ENCODE measurements at places on chromosomes 3 and 15.

DNA sequence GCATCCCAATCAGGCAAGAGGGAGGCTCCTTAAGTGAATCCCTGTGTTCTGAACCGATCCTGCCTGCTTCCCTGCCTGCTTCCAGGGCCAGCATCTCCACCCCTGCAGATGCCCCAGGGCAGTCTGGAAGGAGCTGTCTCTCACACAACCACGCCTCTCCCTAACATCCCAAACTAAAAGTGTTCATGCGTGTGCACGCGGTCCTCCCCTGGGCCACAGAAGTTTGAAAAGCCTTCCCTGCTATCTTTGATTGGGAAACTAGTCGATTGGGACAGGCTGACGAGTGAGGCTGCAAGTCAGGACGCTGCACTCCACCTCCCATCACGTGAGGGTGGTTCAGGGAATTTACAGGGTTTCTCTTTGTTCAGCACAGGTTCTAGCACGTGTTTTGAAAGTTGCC, 340.9 kb upstream of the ICE2 start:
- DNase-seq = no peak

- no peak for DNase-seq
These were observed 164.8 kb downstream of the ERC2 start for GRCh38 chr3:56303487-56303886.

DNA sequence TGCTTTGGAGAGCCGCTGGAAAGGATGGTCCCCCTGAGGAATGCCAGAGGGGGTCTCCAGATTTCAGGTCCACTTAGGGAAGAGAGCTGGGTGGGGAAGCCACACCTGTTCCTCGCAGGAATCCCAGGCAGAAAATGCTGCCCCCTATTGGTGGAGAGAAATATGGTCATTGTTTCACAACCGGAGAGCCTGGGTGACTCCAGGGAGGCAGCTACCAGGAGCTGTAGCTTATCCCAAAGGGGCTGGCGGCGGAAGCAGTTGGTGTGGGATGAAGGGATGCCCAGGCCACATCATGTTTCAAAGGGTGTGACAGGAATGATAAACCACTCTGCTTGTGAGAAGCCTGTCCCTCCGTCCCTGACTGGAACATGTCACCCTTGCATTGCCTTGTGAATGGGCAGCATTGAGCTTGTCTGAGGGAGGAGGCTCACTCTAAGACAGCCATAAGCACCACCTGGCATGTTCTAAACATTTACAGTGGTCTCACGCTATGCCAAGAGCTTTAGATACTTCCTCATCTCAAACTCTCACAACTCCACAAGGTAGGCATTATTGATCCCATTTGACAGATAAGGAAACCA, 34.5 kb downstream of the POMGNT2 start:
- no peak for DNase-seq

- no peak for DNase-seq
These were observed 25.2 kb upstream of the IQSEC1 start for GRCh38 chr3:13098192-13098988.

DNA sequence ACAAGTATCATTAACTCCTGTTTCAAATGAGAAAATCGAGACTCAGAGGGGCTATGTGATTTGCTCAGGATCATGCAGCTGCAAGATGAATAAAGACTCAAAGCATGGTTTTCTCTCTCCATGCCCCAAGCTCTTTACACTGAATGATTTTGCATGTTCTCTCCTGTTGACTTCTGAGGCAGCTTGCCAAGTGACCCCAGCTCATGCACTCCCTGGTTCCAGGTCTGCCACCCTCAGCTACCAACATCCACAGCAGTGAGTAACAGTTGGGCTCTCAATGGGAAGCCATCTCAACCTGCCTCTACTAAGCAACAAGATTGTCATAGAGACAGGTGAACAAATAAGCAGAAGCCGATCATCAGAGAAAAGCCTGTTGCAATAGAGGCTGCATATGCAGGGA, 116.9 kb upstream of the GADL1 start:
- DNase-seq = no peak

DNA sequence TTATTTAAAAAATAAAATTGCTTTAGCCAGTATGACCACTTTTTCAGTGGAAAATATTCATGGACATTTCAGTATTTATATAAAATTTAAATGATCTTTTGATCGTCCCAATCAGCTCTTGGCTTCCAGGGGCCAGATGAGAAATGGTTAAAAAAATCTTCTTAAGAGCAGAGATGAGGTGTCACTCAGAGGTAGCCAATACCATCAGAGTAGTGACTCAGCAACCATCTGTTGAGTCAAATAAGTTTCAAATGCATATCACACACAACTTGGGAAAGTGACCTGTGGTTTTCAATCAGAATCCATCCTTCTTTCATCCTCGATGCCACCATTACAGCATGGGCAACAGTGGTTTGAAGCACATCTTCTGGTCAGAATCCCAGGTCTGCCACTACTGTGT, 958.8 kb upstream of the NR2F2 start:
- DNase-seq = no peak

DNA sequence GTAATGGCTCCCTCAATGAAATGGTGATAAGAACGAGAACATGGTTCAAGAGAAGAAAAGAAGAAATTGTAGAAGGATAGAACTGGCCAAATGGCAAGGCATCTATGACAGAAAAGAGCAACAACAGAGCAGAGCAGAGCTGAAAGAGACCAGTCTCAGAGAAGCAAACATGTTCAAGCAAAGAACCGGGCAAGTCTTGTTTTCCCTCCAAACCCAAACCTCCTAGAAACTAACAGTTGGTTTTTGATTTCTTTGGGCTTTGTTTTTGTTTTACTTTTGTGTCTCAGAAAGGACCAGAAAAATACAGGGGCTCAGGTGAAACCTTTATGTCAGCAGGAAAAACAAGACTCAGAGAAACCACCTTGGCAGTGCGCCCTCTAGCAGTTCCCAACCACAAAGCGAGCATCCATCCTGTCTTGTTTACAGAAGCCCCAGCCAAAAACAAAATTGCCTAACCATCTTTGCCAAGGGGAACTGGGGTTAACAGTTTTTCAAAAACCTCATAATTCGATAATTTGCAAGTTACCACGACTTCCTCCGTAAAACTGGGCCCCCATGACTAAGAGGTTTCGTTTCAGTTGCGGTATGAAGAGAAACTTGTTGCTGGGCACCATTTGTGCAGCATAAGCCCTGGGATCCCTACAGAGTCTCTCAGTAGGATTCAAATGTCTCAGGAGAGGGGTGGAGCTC, 159.2 kb upstream of the SLC24A5 start:
- DNase-seq = no peak

DNA sequence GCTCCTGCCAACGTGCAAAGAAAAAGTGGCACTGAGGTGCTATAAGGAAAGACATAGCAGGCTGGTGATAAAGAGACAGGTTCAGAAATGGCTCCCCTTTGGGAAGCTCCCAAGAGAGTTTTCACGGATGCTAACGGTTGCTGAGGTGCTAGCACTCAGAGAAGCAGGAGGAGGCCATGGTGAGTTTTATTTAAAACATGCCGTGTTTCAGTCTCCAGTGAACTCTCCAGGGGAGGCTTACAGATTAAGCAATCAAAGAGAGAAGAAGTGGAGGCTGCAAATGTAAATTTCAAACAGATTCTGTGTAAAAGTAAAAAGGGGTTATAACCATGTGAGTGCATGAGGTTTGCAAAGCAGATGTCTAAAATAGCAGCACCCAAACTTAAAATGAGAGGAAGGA, 346.2 kb downstream of the NTRK3 start:
- no peak for DNase-seq

DNA sequence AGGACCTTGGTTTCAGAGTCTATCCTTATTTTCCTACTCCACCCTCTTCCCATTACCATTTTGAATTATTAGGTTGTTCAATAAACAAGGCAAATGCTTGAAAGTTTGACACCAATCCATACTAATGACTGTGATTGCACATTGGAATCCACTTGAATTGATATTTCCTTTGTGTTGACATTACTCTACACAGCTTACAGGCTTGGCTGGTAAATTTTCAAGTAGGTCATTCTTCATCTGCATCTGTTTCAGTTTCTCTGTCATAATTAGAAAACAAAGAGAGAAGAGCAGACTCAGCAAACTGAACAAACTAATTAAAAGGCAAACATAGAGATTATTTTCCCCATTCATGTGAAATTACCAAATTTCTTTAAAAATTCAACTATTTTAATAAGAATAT, 732.9 kb upstream of the BCHE start:
- no peak for DNase-seq

- no peak for DNase-seq
These were observed 73.4 kb upstream of the SLC2A2 start for GRCh38 chr3:171099911-171100310.

DNA sequence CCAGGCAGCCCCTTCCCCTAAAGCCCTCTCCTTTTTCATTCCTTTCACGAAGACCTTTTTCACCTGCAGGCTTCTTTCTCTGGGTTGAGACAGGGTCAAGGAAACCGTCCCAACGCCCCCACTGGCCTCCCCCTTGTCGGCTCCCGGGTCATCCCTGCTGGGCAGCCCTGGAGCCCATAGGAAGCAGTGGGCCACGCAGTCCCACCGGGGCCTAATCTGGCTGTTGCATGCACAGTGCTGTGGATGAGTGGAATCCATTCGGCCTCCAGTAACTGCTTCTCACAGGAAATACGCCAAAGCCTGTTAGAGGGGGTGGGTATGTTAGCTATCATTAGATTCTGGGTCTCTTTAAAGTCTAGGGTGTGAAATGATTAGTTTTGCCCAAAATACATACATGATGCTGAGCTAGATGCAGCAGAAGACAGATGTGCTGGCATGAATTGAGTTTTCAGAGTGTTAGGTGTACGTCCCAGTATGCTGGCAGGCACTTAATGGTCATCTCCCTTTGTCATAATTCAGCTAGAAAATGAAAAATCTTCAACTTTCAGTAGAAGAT, 16.6 kb downstream of the LYSMD4 start:
- DNase-seq = no peak

DNA sequence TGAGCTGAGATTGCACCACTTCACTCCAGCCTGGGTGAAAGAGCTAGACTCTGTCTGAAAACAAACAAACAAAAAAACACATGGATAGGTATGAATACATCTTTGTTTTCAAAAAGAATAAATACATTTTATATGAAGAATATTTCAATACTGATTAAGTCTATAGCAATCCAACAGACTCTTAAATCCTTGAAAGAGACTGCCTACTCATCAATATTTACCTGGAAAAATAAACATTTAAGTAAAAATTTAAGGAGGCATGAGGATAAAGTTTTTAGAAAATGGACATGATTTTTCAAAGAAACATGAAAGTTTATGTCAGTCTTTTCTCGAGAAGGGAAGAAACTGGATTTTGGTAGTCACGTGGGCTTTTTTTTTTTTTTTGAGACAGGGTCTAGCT, 5.4 kb downstream of the NKIRAS1 start:
- DNase-seq = no peak

DNA sequence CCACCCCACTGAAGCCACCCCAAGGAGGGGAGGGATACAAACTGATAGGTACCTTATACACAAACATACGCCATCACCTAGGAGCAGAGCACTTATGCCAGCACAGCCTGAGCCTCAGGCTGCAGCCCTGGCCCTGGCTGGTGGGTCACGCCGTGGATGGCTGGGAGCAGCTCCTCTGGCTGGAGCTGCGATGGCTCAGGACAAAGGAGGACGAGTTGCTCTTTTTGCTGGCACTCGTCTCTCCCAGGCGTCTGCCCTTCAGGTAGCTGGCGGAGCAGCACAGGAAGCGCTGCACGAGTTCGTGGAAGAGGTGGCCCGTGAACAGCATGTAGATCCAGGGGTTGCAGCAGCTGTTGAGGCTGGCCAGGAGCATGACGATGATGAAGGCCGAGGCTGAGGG, 16.6 kb downstream of the OXTR start:
- DNase-seq = no peak

- DNase-seq = no peak
These were observed 7.3 kb downstream of the NEK4 start for GRCh38 chr3:52763466-52763865.

GRCh38 chr15:89542369-89542768, 32.9 kb upstream of the TICRR start:
- DNase-seq = no peak

DNA sequence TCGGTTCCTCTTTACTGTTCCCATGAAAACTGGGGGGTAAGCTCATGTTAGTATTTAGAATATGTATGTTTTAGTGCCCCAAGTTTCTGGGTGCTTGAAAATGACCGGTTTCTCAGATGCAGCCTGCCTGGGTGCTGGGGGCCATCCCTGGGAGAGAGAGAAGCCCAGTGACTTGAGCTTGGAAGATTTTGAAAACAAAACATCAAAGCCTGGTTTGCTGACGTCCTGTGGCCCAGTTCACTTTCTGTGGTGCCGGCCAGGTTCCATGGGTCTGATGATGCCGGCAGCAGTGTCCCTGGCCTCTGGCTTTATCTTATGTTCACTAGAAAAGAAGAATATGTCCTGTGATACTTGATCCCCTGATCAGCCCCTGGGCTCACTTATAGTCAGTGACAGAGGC, 17.1 kb downstream of the APBA2 start:
- DNase-seq = no peak

- no peak for DNase-seq
These were observed 8.2 kb upstream of the PDHB start for GRCh38 chr3:58441514-58442450.

- DNase-seq = no peak
These were observed 9.3 kb upstream of the UBE2E2 start for GRCh38 chr3:23193831-23194230.

GRCh38 chr3:105140899-105141367, 225.8 kb upstream of the ALCAM start:
- DNase-seq = no peak

- DNase-seq = no peak
These were observed 21.2 kb downstream of the TM4SF4 start for GRCh38 chr3:149495581-149496125.

DNA sequence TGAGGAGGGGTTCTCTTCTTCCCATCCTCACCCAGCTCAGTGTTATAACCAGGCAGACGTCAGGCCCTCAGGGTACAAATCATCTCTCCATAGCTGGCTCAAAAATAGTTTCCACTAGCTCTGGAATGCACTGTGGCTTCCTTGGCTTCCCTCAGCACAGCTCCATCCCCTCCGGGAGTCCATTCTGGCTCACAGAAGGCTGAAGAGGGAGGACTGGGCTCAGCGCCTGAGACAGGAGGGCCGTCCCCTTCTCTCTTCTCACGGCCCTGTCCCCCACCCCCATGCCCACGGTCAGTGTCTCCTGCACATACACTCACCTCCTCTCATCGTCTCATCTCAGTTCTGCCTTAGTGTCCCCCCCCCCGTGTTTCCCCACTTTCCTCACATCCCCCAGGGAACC, 50.1 kb downstream of the UMPS start:
- no peak for DNase-seq

GRCh38 chr3:30768046-30768445, 126.4 kb downstream of the GADL1 start:
- no peak for DNase-seq

Data from NCI-H187 (cell line).